Neural crest cell (in vitro differentiated cells): ENCODE measurements at places on chromosomes 5 and 9. TPM values are rescaled to one million over a fixed set of nuclear protein-coding genes. Genes with fewer than 3 reads are reported as not detected.
A peak's percentile ranks its signal among the peaks of the same experiment; 100 is the strongest.

GFI1B gene
- not detected in 2 replicates for total RNA-seq

C5orf58 gene
- not detected in 2 replicates for total RNA-seq

WNK2 gene
- total RNA-seq = 27.8 and 34.3 TPM in 2 replicates

CDKN2B-AS1 gene
- total RNA-seq = 0.21 TPM in 1 of 2 replicates, not detected in the other

IRF1 gene
- 4.5 and 4.7 TPM in 2 replicates for total RNA-seq

HSD17B4 gene
- total RNA-seq = 179 and 214 TPM in 2 replicates

ENHO gene
- total RNA-seq = 12.0 and 13.2 TPM in 2 replicates

IFNA2 gene
- not detected in 2 replicates for total RNA-seq

PAPPA gene
- total RNA-seq = 0.66 and 0.72 TPM in 2 replicates

- no peak for DNase-seq
These were observed 3.2 kb downstream of the SLC22A4 start for GRCh38 chr5:132297211-132297940.

DNA sequence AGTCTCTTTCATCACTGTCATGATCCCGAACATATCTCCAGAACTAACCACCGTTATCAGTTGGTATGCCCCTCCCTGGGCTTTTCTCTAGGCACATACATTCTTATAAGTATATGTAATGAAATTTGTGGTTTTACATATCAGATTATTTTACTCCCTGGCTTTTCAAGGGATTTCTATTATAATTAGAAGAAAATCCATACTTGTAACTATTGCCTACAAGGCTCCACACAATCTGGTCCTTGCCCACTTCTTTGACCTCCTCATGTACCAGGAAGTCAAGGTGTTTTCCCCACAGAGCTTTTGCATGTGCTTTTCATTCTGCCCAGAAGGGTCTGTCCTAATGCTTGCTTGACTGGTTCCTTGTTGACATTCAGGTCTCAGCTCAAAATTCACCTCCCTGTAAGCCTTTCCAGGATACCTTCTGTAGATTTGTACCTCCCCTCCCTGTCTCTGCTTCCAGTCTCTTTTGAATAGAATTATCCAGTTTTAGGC lies 33.6 kb upstream of the HSD17B4 start:
- DNase-seq = no peak

DNA sequence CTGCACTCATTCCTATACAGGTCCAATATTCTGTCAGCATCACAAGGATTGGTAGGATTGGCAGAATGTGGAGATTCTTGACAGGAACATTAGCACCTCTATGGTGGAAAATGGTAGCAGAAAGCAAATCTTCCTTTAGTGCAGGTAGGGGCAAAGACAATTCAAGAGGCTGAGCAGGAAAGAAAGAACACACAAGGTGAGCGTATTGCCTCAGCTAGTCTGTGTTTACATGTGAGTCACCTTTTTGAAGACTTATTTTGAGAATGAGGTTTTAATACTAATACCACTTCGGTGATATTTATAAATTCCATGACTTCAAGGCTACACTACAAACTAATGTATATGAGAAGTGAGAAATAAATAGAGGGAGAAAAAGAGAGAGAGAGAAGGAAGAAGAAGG lies 717.0 kb downstream of the BRINP1 start:
- no peak for DNase-seq

- no peak for DNase-seq
These were observed 36.5 kb upstream of the SH3PXD2B start for GRCh38 chr5:172490514-172491461.

DNA sequence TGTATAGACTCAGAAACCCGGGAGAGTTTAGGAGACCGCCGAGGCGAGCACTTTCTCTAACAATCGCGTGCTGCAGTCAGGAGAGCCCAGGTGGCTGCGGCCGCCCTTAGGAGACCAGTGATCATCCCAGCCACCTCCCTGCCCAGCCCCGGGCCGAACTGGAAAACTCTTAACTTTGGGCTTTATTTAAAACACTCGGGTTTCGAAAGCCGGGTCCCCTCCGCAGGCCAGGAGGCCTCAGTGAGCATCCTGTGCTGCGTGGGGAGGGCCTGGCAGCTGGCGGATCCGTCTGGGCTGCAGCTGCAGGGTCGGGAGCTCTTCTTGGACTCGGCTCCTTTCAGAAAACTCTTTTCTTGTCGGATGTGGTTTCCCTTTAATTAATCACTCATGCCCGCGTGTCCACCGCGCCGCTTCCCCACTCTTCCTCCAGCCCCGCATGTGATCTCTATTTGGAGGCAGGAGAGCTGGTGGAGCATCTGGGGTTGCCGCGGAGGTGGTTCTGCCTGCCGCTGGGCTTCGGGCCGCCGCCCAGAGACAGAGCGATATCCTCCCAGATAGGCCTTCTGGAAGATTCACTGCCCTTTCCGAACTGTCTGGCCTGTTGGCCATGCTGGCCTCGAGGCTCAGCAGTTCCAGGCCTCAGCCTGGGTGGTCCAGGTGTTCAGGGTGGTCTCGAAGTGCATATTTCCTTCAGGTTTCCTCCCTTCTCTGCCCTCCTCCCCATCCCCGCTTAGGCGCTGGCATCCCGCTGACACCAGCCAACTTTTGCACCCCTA lies 59.5 kb downstream of the TMEM174 start:
- DNase-seq = no peak

- no peak for DNase-seq
These were observed 118.8 kb upstream of the TNPO1 start for GRCh38 chr5:72697622-72698021.

DNA sequence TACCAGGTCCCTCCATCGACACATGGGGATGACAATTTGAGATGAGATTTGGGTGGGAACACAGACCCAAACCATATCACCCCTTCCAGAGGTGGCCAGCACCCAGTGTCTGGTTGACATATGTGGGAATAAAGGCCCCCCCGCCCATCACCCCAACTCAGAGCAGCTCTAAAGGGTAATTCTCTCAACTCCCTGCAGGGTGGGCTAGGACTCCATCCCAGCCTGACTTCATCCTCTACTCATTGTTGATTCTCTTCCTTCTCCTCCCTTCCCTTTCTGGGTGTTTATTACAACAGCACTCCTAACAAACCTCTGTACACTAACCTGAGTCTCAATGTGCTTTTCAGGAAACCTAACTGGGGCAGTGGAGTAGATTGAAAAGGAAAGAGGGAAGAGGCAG lies 339.9 kb downstream of the ACTL7B start:
- no peak for DNase-seq

DNA sequence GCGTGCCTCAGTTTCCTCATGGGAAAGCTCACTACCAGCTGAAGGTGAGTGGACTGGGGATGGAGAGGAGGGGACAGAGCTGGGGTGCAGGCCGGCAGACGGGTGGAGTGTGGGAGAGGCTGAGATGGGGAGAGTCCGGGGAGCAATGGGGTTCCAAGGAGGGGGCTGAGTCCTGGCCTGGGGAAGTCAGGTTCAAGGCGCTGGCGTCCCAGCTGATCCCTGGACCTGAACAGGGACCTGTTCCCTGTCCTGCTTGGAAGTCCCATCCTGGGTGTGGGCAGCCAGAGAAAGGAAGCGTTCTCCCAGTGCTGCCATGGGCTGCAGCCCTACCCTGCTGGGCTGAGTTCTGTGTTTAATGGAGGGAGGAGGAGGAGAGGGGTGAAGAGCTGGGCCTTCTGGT lies 60.9 kb upstream of the GNE start:
- DNase-seq = no peak

GRCh38 chr9:95570150-95570549 lies 53.4 kb upstream of the PTCH1 start:
- no peak for DNase-seq

DNA sequence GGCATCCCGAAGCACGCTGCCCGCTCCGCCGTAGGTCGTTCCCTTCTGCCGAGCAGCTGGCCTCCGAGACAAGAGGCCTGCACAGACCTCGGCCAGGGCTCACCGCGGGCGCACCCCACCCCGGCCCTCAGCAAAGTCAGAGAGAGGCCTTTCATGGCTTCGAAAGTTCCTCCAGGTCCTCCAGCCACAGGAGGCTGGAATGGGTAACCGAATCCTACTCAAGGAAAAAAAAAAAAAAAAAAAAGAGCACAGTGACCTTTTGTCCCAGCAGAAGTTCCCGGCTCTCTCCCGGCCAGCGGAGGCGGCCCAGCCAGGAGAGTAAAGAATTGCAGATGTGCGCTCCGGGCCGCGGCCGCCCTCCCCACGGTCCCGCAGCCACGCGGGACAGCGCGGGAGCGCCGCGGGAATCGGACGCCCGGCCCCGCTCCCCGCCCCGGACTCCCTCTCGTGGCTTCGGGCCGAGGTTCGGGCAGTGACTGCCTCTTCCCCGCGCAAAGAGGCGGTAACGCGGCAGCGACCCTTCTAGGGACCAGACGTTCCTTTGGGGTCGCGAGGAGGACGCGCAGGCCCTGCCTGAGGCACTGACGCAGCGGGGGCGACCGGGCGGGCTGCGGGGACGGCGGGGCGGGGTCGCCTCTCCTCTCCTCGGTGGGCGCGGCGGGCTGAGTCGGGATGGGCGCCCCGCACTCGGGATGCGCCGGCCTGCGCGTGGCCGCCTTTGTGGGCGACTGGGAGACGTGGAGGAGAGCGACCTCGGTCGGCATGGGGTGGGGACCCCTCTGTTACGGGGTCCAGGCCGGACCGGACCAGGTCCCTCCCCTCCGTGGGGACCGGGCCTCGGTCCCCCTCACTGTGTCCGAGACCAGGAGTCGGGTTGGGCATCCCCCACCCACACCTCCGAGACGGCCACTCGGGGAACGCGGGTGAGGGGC lies 754 bp downstream of the GFPT2 start:
- peak; percentile 35 for DNase-seq

DNA sequence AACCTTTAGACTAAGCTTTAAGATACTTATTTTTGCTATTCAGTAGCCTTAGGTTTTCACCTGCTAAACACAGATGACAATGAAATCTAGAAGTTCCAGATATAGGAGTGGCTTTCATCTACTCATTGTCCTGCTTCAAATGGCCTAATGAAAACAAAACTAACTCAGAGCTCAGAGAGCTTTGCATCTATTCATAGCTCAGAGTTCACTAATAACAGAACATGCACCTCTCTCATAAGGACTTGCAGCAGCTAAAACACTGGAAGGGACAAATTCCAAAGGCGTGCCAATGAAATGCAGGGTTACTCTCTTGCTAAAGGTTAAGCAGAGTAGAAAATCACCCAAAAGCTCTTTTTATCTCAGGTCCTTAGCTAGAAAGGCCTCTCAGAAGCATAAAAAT lies 29.0 kb downstream of the SLC31A2 start:
- DNase-seq = no peak

DNA sequence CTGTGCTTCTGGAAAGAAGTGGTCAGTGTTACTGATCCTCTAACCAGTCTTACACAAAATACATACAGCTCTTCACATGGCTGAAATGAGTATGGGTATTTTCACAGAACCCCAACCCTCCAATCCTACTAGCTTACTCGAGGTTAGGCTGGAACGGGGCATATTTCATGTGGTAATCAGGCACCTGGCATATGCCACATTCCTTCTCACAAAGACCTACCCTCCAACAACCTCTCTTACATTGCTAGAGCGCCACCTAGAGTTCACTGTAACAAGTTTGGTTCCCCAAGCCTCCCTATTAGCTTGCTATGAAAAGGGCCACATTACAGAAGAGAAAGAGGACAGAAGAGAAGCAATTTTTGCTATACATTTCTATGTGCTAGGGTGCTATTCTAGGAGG lies 597.3 kb downstream of the PRELID2 start:
- DNase-seq = peak; percentile 53

- DNase-seq = no peak
These were observed 244.0 kb downstream of the SEC61B start for GRCh38 chr9:99466104-99466503.

DNA sequence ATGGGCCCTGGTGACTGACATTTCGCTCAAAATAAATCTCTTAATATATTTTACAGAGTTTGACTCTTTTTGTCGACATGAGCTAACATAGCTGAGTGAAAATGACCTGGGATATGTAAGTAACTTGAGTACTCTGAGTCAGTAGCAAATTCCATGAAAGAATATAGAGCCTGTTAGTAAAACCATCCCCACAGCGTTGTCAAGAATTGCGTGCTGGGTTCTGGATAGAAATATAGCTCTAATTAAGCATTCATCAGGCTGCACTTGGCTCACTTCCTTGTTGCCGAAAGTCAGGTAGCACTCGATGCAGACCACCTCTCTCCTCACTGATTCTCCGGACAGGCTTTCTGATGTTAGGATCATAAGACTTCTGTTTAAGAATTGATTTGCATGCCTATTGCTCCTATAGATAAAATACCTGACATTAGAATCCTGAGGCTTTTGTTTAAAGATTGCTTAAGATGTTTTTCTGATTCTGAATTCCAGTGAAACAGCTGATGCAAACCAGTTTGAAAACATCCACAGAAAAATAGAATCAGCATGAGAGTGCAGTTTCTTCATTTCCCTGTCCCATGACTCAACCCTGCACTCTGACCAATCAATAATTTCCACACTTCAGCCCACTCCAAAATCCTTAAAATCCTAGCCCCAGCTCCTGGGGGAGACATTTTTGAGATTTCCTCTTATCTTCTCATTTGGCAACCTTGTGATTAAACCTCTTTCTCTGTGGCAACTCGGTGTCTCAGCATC lies 310.6 kb downstream of the DIRAS2 start:
- DNase-seq = no peak

- DNase-seq = no peak
These were observed 23.6 kb downstream of the PLPP7 start for GRCh38 chr9:131312822-131313770.

- DNase-seq = no peak
These were observed 29.2 kb downstream of the CDKN2A start for GRCh38 chr9:21964925-21965385.

GRCh38 chr5:2239201-2239910 lies 356.6 kb upstream of the IRX4 start:
- no peak for DNase-seq

- no peak for DNase-seq
These were observed 111.8 kb upstream of the SLC44A1 start for GRCh38 chr9:105132606-105133005.

GRCh38 chr9:14560194-14560593 lies 133.0 kb downstream of the ZDHHC21 start:
- DNase-seq = no peak

DNA sequence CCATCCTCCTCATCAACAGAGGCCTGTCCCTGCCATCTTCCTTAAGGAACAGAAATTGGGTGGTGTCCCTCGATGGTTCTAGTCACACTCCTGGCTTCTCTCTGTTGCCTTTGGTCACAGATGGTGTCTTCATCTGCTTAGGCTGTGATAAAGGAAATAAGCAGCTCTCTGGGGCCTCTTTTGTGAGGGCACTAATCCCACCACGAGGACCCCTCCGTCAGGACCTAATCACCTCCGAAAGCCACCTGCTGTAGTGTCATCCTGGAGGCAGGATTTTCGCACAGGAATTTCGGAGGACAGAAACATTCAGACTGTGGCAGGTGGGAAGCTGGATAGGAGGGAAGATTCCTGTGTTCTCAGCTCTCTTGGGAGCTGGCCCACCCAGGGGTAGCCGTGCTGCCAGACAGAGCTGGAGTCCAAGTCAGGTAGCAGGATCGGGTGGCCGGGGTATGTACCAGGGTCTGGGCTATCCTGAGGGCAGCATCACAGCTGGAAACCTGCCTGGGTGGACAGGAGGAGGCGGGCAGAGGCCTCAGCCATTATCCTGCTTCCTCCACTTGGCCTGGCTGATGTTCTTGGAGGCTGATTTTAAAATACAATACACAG lies 59.5 kb downstream of the ANKRD33B start:
- no peak for DNase-seq

DNA sequence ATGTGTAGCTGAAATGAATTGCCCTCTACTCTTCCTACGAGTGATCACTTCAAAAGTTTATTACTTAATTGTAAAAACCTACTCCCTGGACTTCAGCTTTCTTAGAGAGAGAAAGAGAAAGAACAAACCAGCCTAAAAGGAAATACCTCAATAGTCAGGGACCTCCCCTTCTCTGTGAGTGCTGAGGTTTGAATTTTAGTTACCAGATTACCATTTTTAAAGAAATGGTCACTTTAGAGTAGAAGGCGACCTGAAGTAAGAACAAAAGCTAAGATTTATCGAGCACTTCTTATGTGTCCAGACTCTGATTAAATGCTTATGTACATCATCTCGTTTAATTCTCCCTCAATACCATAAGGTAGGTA lies 11.3 kb downstream of the RAPGEF1 start:
- no peak for DNase-seq
